ENCODE measurements at places on chromosomes 6 and 20. TPM values are rescaled to one million over a fixed set of nuclear protein-coding genes. Genes with fewer than 3 reads are reported as not detected.

DNA sequence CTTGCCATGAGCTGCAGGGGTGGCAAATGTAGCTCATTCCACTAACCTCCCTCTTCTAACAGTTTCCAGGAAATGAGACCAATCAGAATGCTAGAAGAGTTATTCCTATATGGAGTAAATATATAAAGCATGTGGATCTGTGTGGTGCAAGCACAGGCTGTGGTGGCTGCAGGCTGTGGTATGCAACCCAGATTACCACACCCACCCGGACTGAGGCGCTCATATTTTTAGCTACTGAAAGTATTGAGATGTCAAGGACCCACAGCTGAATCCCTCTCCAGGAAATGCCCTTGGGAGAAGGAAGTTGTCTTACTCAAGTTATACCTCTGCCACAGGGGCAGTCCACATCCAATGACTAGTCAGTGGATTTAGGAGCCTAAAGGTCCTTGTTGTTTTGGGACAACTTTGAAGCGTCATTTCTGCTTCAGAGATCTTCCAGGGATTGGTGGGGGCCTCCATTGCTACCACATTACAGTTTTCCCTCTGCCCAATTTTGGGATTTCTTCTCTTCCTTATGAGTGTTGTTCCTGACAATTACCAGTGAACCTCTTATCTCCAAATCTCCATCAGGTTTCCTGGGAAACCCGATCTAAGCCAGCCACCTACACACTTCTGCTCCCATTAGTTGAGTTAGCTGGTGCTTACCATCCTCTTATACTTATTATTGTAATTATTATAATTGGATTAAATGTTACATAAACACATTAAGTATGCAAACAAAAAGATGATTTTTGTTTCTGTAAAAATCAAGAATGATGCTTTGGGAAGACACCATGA, 12.1 kb upstream of the REPS1 start:
- no peak overlapping the region for H3K4me3 ChIP-seq
- no peaks in the 10 kb centered on the region for H3K36me3 ChIP-seq
- H3K4me1 ChIP-seq, result no peaks in the 10 kb centered on the region
- no peak overlapping the region for H3K27ac ChIP-seq

DNA sequence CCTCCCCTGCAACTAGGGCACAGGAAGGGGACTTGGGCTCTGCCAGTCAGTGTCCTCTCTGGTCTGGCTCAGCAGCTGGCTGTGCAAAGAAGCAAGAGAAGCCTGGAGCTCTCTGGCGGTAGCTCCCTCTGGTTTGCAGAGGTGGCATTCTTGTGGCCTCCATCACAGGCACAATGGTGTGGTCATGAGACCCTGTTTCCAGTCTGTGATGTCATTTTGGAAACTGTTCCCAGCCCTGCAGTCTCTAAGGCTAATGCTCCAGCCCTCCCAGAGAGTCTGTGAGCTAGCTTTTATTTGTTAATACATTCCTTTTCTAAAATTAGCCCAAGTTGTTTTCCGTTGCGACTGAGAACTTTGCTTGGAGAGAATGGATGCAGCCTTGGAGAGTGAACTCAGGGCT, 69.5 kb upstream of the FOXQ1 start:
- H3K4me3 ChIP-seq, result no peak overlapping the region
- H3K4me1 ChIP-seq, result no peaks in the 10 kb centered on the region
- no peaks in the 10 kb centered on the region for H3K27me3 ChIP-seq
- no peak overlapping the region for H3K27ac ChIP-seq

GRCh38 chr20:40293740-40294139, 395.3 kb downstream of the MAFB start:
- no peak overlapping the region for H3K27ac ChIP-seq
- H3K4me1 ChIP-seq, result peaks cover 15% of the 10 kb centered on the region
- no peak for DNase-seq
- H3K4me3 ChIP-seq, result no peak overlapping the region

- no peak for DNase-seq
- no peaks in the 10 kb centered on the region for H3K4me1 ChIP-seq
- H3K27me3 ChIP-seq, result no peaks in the 10 kb centered on the region
- H3K4me3 ChIP-seq, result no peak overlapping the region
- H3K27ac ChIP-seq, result no peak overlapping the region
These were observed 177.2 kb upstream of the ASCC3 start for GRCh38 chr6:101058296-101058695.

DNA sequence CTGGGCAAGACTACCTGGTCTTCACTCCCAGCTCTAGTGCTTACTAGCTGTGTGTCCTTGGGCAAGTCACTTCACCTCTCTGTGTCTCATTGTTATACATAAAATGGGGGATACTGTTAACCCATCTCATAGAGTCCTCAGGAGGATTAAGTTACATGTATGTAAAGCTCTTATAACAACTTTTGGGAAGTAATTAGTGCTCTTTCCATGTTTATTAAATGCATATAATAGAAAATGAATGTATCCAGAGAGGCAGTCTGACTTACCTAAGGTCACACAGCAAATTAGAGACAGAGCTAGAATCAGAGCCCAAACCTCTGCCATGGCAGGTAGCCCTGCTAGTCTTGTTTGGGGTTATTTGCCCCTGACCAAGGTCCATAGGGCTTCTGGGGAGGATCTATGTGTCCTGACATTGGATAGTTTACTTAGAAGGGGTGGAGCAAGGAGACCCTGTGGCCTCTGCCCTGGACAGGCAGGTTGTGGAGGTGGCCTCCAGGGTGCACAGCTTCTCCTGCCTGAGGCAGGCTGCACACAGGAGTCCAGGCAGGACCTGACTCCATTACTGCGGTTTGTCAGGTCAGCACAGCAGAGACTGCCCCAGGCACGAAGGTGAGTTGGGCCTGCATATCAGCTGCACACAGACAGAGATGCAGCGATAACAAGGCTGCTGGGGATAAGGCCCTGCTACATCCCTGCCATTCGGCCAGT, 8.4 kb upstream of the MAPK13 start:
- peaks cover 29% of the 10 kb centered on the region for H3K4me1 ChIP-seq
- no peak for DNase-seq
- H3K27me3 ChIP-seq, result no peaks in the 10 kb centered on the region
- no peak overlapping the region for H3K4me3 ChIP-seq
- no peak overlapping the region for H3K27ac ChIP-seq
- H3K36me3 ChIP-seq, result peaks cover 8% of the 10 kb centered on the region

GRCh38 chr6:38818691-38819090, 103.6 kb downstream of the DNAH8 start:
- H3K27ac ChIP-seq, result no peak overlapping the region
- no peaks in the 10 kb centered on the region for H3K4me1 ChIP-seq
- DNase-seq, result no peak
- no peaks in the 10 kb centered on the region for H3K27me3 ChIP-seq

The NHSL1 gene
- total RNA-seq, result 34.3 TPM
